Inflammatory macrophage treated with lipopolysaccharide for 1 hour (primary cell): ENCODE measurements at places on chromosomes 2 and 18.

- no peak for DNase-seq
Measured at GRCh38 chr2:36526226-36526625, 71.7 kb downstream of the FEZ2 start.

- no peak for DNase-seq
Measured at GRCh38 chr2:217933617-217933993, 69.2 kb downstream of the TNS1 start.

DNA sequence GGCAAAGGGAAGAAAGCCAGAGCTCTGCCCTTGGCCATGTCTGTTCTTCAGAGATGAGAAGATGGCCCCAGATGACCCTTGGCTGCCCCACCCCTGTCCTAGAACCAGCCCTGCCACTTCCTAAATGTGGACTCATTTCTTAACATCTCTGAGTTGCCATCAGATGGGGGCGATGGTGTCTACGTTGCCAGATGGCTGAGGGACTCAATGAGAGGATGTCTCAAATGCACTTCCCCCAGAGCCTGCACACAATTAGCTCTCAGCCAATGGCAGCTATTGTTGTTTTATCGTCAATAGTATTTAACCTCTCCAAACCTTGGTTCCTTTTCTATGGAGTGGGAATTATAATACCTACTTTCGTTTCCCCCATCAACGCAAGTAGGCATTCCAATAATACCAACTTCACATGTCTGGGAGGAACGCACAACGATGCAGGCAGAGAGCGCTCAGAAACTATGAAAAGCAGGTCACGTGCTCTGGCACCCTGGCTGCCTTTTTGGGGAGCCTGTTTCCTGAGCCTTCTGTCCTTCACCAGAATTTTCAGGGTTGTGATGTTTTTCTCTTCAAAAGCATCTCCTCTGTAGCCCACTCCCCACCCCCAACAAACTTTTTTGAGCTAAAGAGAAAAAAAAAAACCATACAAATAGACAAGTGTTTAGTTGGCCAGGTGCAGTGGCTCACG, 100.3 kb downstream of the MCFD2 start:
- peak; percentile 30 for DNase-seq

DNA sequence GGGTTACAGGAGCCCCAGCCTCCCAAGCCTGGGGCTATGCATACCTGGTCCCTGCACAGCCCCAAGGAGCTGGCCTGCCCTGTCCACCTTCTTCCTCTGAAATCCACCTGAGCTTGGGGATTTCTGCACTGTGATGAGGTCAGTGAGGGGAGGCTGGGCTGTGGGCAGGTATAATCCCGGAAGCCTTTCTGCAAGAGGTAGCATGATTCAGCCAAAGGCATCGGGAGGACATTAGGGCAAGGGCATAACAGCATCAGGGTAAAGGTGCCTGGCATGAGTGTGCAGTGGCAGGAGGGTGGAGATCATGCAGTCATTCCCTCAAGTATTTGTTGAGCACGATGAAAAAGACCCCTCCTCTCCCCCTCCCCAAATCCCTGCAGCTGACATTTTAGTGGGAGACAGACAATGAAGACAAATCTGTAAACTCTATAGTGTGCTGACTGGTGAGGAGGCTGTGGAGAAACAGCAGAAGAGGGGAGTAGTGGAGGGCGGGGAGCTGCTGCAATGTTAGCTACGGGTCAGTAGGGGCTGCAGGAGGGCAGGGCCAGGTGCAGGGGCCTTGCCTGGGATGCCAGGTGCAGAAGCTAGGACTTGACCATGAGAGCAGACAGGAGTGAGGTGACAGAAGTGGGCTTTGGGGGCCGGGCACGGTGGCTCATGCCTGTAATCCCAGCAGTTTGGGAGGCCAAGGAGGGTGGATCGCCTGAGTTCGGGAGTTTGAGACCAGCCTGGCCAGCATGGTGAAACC, 18.7 kb downstream of the ZFP36L2 start:
- DNase-seq = no peak

DNA sequence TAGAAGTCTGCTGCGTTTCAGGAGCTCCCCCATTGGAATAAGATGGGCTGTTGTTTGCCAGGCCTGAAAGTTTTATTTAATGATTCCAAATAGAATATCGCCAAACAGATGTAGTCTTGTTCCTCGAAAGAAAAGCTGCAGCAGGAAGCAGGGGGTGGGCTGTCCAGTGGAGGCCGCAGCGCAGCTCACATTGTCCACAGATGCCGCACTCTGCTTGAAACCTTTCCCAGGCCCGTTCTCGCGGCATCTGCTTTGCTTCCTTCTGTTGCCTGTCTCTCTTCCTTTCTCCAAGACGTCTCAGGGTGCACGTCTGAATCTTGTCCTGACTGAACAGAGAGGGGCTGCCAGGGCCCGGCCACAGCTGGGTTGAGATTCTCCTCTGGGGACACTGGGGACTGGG, 12.4 kb upstream of the IGFBP2 start:
- DNase-seq = no peak

DNA sequence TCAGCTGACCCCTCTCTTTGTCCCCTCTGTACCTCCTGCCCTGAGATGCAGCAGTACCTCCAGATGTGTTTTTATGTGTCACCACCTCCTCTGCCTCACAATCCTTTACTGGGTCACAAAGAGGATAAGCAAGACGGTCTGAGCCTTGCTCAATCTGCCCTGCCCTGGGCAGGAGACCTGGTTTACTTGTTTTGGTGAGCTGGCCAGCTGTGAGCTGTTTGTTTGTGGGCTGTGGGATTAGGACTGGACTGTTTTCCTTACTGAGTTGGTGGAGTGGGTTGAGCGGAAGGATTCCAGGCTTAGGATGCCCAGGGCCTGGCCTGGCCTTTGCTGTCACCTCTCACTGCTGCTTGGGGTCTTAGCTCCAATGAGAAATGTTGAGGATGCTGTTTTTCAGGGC, 299.5 kb downstream of the SRBD1 start:
- no peak for DNase-seq

DNA sequence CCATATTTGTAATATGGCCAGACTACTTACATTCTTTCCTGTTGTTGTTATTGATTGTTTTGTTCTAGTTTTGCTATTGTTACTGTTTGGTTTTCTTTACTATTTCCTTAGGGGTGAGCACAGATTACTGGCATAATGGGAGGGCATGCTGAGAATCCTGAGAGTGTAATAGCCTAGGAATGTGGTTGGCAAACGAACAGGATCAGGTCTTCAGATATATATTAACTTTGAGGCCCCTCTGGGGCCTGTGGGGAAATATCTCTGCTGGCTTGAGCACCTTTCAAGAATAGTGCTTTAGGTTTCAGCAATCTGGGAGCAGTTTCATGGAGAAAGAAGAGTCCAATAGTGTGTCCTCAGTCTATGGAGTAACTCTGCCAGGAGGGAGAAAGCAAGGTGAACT, 144.4 kb downstream of the THSD7B start:
- no peak for DNase-seq

DNA sequence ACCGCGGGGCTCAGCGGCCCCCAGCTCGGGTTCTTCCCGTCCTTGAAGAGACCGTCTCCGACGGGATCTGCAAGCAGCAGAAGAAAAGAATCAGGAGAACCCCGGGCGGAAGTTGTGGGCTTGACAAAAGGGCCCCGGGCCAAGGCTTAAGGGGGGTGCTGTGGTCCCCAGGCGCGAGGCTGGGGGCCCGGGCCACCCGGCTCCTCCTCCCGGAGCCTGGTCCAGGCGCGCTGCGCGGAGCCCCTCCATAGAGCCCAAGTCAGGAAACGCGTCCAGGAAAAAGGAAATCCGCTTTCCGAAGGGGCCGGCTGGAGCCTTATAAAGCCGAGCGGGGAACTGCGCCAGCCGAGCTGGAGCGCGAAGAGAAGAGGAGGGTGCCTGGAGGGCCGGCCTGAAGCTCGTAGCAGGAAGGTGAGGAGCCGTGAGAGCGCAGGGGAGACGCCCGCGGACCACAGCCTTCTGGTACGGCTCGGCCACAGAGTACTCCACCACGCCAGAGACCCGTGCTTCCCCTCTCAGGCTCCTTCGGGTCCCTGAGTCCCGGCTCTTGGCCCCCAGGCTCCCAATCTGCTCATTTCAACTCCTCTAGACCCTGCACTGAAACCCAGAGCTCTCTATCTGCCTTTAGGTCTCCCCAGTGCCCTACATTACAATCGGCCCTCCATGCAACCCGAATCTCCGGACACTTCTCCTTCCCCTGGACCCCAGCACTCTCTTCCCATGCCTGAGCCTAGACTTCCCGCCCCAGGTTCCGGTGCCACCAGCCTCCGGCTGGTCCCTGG, 554 bp downstream of the FEV start:
- no peak for DNase-seq

DNA sequence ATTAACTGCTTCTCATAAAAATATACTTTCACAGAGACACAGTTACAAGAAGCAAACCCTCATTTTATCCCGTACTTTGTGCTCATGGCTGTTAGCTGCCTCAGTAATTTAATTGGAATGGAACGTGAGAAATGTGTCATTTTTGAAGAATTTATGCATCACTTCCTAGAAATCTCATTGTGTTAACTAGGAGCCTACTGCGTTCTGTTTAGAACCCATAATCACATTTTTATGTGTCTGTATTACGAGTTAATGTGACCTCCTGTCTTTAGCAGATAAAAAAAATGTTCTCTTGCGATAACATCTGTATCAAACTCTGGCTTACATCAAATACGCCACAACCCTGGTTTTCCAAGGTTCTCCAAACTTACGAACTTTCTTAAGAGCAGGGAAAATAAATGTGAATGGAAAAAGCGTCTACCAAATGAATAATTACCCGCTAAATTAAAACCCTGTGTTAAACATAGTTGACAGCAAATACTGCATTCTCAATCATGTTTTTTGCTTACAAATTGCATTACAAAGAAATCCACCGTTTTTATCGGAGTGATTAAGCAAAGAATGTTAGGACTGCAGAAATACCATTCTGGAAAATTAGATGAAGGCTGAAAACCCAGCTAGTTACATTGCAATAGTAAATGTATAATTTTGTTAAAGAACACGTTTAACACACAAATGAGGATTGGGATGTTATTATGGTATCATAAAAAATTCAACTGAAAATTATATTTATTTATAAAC, 12.1 kb upstream of the GBX2 start:
- DNase-seq = no peak
